Upper lobe of left lung (tissue), 6 donors: ENCODE measurements at places on chromosomes 3 and 15. TPM values are rescaled to one million over a fixed set of nuclear protein-coding genes. Genes with fewer than 3 reads are reported as not detected.

Gene PRICKLE2
- total RNA-seq: 39.1 TPM

Gene CAMKV
- total RNA-seq: not detected

Gene AP3B2
- 0.46 TPM for total RNA-seq

Gene SLC2A2
- not detected for total RNA-seq

Gene TTC21A
- total RNA-seq: 14.3 TPM

- DNase-seq: no peak
Observed at GRCh38 chr15:38316311-38316710, 63.7 kb downstream of the SPRED1 start.

DNA sequence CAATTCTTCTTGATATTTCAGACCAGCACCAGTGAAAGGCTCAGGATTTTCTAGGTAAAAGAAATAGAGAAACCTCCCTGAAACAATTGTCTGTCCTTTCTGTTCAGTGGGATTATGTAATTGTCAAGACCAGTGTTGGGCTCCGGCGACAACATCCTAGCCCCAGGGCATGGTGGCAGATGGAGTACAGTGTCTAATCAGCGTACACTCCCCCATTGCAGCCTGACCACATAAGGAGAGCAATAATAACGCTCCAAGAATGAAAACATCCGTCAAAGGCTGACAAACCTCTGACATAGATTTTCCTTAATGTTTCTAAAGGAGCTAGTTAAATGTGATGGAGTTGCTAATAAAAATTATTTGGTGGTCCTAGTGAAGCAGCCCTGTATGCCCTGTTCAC is 144.6 kb downstream of the EBLN2 start:
- no peak for DNase-seq

DNA sequence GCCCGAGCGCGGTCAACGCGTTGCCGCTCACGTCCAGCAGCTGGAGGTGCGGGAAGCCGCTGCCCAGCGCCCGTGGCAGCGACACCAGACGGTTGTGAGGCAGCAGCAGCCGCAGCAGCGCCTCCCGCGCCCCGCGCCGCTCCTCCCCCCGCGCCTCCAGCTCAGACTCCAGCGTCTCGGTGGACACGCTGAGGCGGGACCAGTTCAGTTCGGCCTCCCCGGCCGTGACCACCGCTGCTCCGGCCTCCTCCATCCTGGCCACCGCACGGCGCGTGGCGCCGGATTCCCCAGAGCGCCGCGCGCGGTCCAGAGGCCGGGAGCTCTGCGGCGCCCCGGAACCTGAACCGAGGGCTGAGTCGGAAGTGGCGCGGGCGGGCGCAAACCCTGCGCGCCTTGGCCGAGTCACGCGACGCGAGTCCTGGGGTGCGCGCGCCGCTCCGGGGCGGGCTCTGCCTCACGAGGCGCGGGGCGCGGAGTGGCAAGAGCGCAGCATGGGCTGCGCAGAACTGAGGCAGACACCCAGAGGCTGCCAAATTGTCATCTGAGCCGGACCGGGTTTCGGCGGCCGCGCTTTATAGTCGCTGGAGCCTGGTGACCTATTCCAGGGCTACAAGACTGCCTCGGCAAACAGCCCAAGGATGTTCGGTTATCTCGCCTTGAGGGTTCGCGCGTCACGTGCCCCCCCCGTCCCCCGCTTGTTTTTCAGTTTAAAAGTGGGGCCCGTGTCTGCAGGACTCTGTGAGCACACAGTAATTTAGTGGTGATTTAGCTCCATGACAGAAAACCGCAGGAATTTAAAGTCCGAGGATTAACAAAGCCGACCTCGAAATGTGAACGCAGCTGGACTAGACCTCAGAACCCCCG is at the start of gene LRRC58:
Gene LRRC58, minus strand, starts transcription at position 364 of the 864 bp plus-strand sequence. Its CDS starts 111 bp downstream, at position 253.
- peak; percentile 99 for DNase-seq

- DNase-seq: no peak
Observed at GRCh38 chr3:8709287-8709686, 24.3 kb upstream of the CAV3 start.

DNA sequence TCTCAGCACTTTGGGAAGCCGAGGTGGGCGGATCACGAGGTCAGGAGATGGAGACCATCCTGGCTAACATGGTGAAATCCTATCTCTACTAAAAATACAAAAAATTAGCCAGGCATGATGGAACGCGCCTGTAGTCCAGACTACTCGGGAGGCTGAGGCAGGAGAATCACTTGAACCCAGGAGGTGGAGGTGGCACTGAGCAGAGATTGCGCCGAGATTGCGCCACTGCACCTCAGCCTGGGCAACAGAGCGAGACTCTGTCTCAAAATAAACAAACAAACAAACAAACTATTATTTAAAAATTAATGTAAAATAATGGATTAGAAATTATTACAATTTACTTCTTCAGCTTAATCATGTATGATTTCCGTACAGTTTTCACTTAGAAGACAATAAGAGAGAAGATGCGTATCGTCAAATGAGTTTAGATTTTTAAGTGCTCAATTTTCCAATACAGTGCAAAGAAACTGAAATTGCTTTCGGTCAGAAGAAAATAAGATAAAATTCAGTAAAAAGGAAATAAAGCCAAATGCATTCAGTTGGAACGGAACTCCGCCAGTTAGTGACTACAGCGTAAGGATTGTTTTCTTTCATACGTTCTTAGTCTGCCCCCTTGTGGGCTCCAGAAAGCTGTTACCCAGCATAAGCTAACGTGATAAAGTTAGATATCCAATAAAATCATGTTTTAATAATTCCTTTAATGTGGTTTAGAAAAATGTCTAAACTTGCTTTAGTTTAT is 24.8 kb downstream of the AADAC start:
- DNase-seq: no peak

DNA sequence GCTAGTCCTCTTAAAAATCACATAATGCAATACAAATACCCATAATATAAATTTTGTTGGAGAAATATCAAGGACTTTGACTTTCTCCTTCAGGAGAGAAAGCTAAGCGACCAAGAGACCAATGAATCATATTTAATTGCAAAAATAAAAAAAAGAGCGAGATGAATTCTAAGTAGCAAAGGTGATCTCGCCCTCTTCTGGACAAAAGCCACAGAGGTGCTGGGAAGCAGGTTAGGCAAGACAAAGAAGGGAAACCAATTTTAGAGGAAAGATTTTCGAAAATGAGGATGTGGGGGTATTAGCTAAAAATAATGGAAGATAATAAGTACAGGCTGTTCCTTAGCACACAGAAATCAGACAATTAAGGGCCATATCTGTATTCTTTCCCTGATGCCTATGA is 111.4 kb upstream of the PLAAT1 start:
- DNase-seq: no peak

- no peak for DNase-seq
Observed at GRCh38 chr3:15929944-15930571, 132.3 kb upstream of the ANKRD28 start.

DNA sequence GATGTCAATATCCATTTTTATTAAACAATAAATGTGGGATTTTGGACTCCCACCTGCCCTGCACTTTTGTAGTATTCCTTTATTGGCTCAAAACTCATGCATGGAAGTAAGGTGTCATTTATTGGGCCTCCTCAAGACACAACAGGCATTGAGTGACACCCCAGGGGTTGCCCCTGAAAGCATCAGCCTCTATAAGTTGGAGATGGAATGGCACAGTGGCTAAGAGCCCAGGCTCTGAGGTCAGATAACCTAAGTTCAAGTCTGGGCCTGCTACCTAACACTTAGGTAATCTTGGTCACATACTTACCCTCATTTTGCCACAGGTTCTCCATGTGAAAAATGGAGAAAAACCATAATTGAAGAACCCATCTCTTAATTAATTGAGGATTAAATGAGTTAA is 4.6 kb downstream of the CAPN3 start:
- no peak for DNase-seq

GRCh38 chr3:12903881-12904280 is 62.5 kb upstream of the RPL32 start:
- no peak for DNase-seq

DNA sequence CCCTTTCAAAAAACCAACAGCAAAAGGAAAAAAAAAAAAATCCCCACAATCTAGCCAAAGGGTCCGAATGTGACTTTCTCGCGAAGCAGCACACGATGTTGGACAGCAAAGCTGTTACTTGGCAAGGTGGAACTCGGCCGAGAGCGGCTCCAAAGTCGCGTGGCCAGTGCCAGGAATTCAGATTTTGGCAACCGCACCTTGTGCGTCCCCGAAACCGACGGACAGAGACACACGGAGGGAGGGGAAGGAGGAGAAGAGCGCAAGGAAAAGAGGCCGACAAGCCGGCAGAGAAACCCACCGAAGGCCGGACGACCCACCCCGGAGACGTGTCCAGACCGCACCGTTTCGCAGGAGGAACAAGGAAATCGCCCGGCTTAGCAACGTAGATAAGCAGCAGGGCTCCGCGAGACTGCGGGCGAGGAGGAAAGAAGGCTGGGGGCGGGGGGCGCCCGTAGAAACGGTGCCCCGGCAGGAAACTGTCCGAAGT is 517.3 kb downstream of the MECOM start:
- peak; percentile 53 for DNase-seq

- DNase-seq: no peak
Observed at GRCh38 chr15:79105141-79105540, 14.6 kb upstream of the RASGRF1 start.

GRCh38 chr3:24615177-24615576 is 120.5 kb upstream of the THRB start:
- no peak for DNase-seq
